ENCODE measurements at places on chromosomes 4 and X.

DNA sequence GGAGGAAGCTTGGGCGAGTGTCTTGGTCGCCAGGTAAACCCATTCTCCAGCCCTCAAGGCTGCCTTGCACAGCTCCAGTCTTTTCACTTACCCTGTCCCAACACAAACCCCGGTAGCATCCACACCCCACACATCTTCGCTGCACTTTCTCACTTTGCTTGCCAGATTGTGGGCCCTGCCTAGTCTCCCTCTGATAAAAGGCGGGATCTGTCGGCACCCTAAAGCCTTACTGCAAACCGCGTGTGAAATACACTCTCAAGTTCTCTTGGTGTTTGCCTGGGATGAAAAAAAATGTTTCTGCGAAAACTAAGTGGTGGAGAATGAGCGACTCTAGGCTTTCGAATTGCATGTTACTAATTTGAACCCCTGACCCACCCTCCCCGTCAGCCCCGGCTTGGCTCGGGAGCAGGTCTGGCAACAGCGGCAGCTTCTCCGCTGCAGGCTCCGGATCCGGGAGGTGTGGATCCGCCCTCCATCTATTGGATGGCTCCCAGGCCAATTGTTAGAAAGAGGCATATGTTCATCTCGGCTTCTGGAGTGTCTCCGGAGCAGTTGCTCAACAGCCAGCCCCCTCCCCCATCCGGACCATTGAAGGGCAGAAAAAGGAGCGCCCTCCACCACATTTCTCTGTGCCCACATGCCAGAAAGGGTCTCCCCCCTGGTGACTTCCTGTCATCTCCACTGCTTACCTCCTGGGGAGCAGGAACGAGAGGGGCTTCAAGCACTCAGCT lies 3.0 kb upstream of the CITED1 start:
- DNase-seq: no peak

DNA sequence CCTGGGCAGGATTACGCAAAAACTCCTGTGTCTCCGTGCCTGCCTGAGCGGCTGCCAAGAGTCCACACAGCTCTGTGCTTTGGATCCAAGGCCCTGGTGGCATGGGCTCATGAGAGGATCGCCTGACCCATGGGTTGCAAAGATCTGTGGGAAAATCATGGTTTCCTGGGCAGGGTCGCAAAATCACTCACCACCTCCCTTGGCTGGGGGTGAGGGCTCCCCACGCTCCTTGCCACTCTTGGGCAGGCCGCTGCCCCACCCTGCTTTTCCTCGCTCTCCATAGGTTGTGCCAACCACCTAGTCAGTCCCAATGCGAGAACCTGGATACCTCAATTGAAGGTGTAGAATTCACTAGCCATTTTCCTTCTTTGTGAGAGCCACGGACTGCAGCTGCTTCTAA lies 66.5 kb upstream of the MAGEB18 start:
- DNase-seq: no peak

DNA sequence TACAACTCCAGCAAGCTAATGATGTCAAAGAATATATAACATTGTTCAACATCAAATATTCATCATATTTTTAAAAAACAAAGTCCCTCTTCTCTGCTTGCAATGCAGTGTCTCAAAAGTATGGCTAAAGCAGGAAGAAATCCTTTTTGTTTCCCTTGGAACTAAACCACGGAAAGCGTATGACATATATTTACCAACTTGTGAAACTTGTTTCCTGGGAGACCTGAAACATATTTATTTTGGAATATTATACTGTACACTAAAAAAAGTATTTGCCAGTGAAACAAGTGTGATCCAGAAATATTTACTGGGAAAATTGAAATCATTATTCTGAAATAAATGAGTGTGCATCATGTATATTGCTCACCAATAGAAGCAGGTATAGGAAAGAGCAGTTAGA lies 156.0 kb upstream of the ANKRD50 start:
- DNase-seq: no peak

GRCh38 chr4:152516156-152516555 lies 19.7 kb downstream of the FBXW7 start:
- no peak for DNase-seq

DNA sequence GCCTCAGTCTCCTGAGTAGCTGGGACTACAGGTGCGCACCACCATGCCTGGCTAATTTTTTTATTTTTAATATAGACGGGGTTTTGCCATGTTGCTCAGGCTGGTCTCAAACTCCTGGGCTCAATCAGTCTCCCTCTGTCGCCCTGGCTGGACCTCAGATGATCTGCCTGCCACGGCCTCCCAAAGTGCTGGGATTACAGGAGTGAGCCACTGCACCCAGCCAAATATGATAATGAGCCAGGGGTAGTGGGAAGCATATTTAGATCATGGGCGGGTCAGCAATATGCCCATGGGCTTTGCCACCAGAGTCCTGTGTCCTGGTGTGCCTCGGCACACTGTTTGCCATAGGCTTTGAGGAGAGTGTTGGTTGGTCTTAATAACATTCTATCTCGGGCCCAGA lies 71.8 kb downstream of the FAM193A start:
- DNase-seq: no peak

GRCh38 chr4:26194764-26195163 lies 126.0 kb upstream of the RBPJ start:
- DNase-seq: no peak

GRCh38 chrX:118974908-118975671 lies 672 bp downstream of the LONRF3 start:
- DNase-seq: peak; percentile 39

GRCh38 chrX:149040873-149041535 lies 464.1 kb downstream of the IDS start:
- DNase-seq: no peak

GRCh38 chr4:107824350-107825071 lies at the start of gene SGMS2:
Gene SGMS2 (plus strand): TSS chr4:107824932. CDS start chr4:107895554, 70,622 bp downstream.
- DNase-seq: no peak

GRCh38 chrX:99371976-99372595 lies 1038.0 kb downstream of the PCDH19 start:
- no peak for DNase-seq

GRCh38 chrX:24777660-24778059 lies 83.9 kb downstream of the POLA1 start:
- DNase-seq: no peak

DNA sequence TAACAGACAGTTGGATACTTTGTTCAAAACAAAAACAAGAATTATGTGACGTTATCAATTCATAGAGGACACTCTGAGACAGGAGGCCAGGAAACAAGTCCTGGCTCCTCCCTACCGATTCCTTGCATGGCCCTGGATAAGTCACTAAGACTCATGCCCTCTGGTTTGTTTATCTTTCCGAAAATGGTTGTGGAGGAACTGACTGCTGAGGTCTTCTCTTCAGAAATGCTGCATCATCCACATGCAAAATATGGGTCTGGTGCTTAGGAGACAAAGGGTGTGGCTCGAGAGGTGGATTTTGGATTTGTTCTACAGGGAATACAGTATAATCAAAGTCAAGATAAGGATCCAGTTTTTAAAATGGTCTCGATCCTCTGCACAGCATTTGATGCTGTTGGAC lies 130.9 kb downstream of the RELL1 start:
- no peak for DNase-seq

GRCh38 chr4:187666697-187667494 lies 328.7 kb upstream of the ZFP42 start:
- no peak for DNase-seq

DNA sequence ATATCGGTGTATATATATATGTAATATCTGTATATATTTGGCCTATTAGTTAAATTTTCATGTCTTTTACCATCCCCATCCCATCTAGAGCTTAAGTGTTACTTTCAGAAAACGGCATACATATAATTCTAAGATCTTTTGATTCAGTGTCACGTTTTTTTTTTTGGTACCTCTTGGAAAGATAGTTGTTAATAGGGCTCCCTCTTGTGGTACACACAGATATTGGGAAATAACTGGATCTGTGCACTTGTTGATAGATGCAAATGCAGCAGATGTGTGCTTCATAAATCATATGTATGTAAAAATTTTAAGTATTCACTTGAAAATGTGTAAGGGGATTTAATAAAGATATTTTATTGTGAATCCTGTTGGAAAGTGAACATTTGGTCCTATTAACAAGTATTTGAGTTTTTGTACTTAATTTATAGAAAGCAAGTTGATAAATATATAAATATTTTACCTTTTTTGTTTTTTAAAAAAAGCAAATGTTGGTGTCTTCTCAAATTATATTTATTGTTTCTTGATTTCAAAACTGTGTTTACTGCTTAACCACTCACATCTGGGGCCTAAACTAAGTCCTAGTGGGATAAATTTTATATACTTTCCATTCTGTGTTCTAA lies 74.7 kb downstream of the PAQR3 start:
- no peak for DNase-seq

DNA sequence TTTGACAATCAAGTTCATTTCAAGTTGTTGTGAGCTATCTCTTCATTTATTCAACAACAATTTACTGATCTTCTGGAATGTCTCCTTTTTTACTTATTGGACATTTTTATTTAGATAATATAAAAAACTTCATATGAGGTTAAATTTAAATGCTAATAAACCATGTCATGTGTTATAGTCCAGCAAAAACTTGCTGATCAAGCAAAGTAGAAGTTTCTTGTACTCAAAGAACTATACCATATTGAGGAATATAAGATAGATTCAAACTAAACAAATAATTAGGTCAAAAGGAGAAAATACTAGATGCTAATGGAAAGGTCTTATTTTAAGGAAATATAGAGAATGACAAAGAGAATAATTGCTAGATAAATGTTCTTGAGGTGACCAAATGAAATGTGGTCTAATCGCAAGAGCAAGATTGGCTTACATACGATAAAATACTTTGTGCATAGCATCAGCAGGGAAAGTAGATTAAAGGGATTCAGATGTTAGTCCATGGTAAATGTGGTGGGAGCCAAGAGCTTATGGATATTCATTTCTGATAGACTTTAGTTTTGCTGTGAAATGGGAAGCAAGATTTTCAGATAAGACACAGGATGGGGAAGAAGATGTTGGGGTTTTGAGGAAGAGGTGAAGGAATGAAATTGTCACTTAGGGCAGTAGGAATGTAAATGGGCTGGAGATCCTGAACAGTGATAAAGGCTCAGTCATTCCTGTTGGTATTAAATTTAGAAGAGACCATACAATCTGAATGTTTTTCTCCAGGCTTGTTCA lies 229.5 kb downstream of the MAPK10 start:
- DNase-seq: no peak

GRCh38 chr4:121138039-121138825 lies 25.9 kb downstream of the TNIP3 start:
- DNase-seq: no peak

DNA sequence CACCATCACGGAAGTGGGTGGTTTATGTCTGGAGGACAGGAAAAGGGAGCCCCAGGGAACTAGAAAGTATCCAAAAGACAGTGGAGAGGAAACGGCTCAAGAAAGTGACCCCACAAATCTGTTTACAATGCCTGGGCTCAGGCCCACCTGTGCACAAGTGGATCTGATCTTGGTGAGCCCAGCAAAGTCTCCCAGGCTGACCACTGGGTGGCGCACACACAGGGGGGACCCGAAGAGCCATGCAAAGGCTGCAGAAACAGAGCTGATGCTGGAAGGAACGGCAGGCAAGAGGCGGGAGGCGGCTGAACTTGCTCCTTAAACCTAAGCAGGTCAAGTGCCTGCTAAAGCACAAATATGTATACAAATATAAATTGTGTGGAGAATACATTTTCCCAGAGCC lies 9.6 kb downstream of the HAUS7 start:
- DNase-seq: peak; percentile 12

DNA sequence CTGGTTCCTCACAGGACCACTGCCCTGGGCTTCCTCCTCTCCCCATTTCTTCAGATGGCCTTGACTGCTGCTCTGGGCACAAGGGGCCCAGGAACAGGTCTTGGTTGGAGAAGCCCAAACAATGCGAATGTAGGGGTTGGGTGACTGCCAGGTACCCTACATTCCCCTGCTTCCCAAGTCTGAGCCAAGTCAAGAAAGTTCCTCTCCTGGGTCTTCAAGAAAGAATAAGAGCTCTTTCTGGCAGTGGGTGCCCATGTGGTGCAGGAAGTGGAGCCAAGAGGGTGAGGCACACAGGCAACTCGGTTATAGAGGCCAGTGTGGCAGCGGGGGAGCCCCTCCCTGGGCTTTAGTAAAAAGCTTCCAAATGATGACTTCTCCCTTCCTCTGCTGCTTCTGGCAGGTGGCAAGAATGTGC lies 2.7 kb downstream of the SLC34A2 start:
- no peak for DNase-seq

DNA sequence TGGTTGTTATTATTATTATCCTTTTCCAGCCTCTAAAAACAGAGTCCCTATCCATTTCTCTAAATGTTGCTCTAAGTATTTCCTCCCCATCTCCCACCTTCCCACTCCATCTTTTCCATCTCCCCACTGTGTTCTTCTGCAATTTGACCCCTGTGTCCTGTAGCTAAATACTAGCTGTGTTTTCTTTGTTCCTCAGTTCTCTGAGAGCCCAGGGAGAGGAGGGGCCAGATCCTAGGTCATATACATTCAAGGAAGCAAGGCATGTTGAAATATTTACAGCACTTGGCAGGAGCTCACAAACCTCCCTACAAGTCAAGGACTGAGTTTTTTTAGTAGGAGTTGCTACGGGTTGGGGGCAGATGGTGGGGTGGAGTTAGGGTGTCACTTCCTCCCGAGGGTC lies 10.5 kb downstream of the SLC16A2 start:
- DNase-seq: no peak

DNA sequence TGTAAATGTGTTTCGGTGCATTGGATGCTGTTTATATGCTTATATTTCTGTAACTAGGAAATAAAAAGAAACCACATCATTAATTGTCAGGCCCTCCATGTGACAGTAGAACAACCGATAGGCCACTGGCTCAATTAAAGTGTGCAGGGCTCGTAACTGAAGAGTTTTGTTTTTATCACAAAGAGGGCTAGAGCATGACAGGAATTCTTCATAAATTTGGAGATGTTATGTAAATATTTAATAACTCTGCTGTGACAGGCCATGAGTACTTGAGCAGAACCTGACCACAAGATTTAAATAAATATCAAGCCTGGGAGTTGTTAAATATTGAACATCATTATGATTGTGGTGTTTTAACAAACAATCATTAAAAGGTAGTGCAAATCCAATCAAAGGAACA lies 55.9 kb downstream of the MID1 start:
- no peak for DNase-seq

GRCh38 chr4:8403976-8404375 lies 36.5 kb downstream of the ACOX3 start:
- no peak for DNase-seq

DNA sequence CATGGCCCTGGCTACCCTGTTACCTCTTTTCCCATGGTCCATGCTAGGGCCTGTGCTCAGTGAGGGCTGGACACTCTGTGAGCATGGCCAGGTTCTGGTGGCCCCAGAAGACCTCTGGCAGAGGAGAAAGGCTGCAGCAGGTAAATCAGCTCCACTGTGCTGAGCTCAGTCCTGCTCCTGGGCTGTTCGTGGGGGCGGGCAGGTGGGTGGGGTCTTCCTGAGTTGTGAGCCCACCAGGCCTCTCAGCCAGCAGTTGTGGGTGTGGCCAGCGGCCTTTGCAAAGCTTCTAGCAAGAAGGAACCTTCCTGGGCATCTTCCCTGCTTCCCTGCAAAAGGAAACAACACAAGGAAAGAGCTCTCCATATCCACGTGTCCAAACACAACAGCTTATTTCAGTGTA lies 85.3 kb upstream of the STX18 start:
- DNase-seq: no peak

- no peak for DNase-seq
Observed at GRCh38 chr4:4637710-4638109, 95.9 kb upstream of the STX18 start.

GRCh38 chr4:25303578-25303977 lies 9.0 kb upstream of the ZCCHC4 start:
- DNase-seq: no peak

Data from activated effector memory CD4-positive, alpha-beta T cell treated with Interleukin-2 at 50 U/mL for 16 hours (primary cell).